AML-193 (cell line): ENCODE measurements at places on chromosomes 2 and 18.

- no peak for DNase-seq
These were observed 22.8 kb downstream of the ATP8B1 start for GRCh38 chr18:57780318-57780705.

GRCh38 chr2:109175350-109175678, 46.3 kb downstream of the SH3RF3 start:
- no peak for DNase-seq

DNA sequence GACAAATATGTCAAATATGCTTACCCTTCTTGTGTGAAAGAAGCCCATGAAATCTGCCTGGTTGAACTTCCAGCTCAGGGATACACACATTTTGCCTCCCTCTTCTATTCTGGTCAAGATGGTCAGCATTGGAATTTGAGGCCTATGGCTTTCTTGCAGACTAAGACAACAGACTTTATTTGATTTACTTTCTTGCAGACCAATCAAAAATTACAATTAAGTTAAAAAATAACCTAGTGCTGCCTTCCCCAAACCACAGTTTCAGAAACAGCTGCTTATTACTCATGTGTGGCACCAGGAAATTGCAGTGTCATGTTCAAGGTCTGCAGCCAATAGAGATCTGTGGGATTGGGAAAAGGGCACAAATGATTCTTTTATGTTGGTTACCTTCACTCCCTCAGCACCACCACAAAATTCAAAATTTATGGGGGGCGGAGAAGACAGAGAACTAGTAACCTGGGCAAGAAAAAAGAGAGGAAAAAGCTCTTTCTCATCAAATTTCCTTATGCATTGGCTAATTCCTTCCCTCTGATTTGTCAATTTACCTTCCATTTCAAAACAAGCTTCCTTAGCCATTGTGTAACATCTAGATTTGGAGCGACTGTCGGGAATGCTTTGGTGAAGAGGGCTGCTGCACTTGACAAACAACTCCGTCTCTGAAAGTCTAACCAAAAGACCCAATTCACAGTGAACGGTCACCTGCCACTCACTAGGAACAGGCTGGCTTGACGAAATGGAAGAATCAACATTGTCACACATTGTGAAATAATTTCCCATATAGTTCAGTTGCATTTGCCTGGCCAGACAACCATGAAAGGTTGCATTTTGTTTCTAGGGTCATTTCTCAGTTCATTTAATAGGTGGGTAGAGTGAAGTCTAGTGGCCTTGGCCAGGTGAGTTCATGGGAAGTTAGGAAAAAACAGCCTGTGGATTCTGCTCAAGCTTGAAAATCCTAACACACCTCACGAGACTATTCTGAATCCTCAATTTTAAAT, 100.4 kb upstream of the FZD5 start:
- DNase-seq = peak; percentile 43

DNA sequence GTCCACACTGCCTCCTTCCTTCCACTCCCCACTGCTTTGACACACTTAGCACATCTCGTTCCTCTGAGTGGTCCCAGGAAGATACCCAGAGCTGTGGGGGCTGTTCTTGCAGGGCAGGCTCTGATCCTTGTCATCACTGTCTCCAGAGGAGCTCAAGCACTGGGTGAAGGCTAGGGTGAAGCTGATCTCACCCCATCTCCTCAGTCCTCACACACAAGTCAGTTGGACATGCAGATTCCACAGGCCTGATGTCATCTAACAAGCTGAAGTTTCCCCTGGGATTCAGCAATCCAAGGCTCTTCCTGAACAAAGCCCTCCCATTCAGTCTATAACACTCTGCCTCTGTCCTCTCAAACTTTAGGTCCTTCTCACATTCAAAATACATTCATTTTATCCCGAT, 90.6 kb upstream of the RAB6C start:
- DNase-seq = no peak

DNA sequence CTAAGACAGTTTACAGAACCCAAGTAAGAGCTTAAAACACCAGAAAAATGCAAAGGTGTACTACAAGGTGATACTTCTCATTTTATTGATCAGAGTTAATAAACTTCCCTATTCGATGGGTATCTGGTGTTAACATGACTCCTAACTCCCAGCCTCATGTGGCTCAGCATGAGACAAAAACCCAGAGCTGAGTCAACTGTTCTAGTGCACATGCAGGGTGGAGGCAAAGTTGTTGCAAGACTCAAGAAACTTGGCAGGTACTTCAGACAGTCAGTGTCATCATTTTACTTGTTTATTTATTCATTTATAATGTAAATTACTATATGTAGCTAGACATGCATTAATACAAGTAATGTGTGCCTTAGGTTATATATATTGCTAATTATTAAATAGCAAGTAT, 216.6 kb upstream of the DSEL start:
- no peak for DNase-seq

DNA sequence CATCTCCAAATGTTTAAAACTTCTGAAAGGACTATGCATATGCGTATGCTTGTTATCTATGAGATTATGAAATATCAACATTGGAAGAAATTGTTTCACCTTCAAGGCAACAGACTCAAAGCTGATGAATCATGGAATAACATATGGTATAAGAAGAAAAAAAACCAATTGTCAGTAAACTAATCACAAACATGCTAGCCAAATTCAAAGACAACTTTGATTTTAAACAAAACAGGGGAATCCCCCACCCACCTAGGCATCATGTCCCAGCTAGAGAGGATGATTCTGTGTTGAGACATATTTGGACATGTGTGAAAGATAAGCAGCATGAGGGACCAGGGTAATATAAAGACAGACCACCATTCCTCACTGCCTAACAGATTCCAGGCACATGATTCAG, 147.7 kb downstream of the WDPCP start:
- no peak for DNase-seq

- DNase-seq = peak; percentile 27
These were observed 193.6 kb upstream of the PIK3C3 start for GRCh38 chr18:41761333-41762018.
